Hindlimb muscle (tissue), 1 donor: ENCODE measurements at places on chromosomes 5 and 9.

DNA sequence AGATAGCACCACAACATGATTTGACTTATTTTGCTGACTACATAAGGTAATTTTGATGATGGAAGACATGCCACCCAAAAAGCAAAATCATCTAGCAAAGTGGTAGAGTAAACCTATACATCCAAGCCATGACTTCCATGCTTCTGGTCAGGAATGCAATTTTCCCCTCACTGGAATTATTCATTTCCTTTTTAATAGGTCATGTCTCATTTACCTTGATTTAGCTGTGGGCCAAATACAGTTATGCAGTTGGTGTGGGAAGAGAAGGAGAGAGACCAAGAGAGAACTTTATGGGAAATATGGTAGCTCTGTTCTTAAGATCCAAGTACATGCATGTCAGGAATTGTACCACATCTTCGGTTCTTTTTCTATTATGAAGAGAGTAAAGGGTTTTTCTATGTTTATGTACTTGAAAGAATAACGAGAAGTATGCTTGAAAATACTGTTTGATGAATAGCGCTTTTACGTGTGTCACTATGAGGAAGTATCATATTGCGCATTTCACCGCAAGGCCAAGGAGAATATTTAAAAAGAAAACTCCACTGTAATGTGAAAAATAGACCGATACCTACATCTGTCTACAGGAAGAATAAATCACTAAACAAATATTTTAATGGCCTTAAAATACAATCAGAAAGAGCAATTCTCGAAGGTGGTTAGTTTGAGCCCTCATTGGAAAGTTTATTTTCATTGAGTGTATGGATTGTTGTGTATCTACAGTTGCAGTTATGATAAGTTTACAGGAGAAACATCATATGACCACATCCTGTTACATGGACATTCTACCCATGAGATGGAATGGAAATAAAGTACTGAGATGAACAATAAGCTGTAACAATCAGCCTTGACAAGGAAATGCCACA is 134.0 kb downstream of the FOXD1 start:
- no peak for DNase-seq

DNA sequence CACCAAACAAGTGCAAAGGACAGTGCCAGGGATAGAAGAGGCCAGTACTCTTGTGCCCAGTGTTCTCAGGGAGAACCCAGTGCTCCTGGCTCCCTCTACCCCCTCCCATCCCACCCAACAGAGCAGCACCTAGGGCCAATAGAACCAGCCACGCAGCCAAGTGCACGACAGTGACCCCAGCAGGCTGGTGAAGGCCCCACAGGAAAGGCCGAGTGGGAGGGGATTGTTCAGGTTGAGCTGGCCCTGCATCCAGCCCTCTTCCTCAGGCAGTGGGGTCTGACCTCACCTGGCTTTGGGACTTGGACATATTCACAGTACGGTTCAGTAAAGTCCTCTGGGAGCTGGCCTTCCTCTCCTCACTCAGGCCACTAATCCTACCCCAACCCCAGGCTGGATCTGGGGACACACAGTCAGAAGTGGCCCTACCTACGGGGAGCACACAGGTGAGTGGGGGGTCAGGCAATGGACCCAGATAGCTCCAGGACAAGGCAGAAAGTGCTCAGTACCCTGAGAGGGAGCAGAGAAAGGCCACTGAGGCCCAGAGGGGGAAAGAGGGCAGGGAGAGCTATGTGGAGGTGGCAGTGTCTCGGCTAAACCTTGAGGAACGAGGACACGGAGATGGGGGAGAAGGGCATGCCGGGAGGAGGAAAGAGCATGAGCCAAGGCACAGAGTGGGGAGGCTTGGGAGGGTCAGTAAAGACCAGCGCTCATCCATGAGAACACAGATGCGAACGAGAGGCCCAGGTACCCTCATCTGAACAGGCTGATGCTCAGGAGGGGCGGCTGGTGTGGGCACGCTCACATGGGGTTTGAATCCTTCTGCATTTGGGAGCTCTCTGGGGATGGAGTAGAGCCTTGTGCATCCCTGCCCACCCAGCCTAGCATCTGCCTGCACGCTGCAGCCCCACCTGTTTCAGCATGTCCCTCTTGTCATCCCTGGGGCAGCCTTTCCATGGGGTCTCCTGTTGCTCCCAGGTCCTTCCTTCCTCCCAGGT is 25.6 kb downstream of the POLR1E start:
- no peak for DNase-seq

- no peak for DNase-seq
Observed at GRCh38 chr5:72480841-72481240, 26.4 kb downstream of the ZNF366 start.

DNA sequence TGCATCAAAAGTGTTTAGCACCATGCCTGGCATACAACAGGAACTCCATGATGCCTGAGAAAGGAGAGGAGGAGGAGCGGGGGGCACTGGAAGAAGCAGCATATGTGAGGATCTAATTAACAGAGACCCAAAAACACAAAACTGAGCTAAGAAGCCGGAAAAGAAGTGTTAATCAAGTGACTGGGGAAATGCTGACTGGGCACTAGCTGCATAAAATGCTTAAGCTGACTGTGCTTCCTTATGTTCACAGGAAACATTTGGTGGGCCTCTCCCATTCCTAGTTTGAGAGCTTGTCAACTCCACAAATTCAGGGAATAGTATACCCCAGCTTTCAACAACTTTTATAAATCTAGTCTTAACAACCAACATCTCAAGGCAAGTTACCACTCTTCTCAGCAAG is 26.6 kb downstream of the DEPDC1B start:
- DNase-seq, result no peak

DNA sequence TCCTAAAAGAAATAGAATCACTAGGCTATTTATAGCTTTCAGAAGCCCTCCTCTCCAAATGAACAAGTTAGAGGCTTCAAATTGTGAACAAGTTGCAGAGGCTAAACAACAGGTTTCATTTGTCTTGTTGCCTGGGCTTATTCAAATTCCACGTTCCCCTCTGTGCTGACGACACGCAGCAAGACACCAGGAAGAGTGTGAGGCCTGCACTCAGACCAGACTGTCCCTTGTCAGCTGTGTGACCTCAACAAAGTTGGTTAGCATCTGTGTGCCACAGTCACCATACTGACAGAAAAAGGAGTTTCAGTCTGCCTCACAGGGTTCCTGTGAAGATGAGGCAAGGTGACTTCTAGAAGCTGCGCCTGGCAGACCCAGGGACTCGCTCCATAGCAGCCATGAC is 22.1 kb upstream of the GABBR2 start:
- no peak for DNase-seq

DNA sequence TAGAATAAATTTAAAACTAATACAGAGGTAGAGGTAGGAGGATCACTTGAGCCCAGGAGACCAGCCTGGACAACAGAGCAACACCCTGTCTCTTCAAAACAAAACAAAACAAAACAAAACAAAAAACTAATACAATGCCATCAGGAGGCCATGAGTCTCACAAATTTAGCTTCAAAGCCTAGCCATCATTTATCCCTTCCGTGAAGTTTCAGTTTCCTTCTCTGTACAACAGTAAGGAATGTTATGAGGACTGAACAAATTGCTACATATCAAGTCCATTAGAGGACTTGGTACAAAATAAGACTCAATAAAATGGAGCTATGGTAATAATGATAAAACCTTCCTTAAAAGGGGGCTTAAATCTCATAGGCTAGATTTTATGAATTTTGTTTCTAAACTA is 60.8 kb downstream of the MAPKAP1 start:
- DNase-seq, result no peak

DNA sequence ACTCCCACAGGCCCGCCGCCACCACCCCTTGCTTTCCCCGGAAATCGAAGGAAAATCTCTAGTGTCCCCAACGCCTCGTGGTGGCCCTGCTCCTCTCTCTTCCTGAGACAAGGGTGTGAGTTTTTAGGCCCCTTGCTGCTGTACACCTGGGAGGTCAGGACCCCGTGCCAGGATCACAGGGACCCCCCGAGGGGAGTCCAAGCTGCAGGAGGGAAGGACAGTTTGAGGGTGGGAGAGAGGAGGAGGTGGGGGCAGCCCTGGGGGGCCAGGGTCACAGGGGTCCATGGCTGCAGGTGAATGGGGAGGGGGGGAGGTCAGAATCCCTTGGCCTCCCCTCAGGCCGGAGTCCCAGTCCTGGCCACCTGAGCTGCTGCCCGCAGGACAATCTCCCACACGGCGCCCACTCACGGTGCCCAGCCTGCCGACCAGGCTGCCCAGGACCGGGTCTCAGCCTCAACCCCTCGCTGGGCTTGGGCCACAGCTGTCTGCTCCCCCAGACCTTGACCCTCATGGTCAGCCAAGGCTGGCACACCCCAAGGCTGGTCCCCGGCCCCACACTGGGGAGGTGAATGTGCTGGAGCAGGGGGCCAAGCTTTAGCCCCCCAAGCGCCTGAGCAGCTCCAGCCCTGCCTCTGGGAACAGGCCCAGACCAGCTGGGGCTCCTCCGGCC is 19.9 kb downstream of the TPPP start:
- no peak for DNase-seq

GRCh38 chr5:133653760-133654049 is 41.4 kb upstream of the FSTL4 start:
- DNase-seq, result no peak

- DNase-seq, result no peak
Observed at GRCh38 chr5:170137694-170138214, 32.1 kb downstream of the FOXI1 start.

GRCh38 chr9:15253197-15253596 is 53.8 kb downstream of the TTC39B start:
- no peak for DNase-seq

- no peak for DNase-seq
Observed at GRCh38 chr5:39020458-39020857, 53.7 kb downstream of the RICTOR start.
